Fibroblast of lung (primary cell): ENCODE measurements at places on chromosomes 6 and 20. TPM values are rescaled to one million over a fixed set of nuclear protein-coding genes. Genes with fewer than 3 reads are reported as not detected.

The MRAP2 gene
- 0.03 and 0.10 TPM in 2 replicates for polyA plus RNA-seq

The APCDD1L gene
- polyA plus RNA-seq = 0.18 and 1.6 TPM in 2 replicates

DNA sequence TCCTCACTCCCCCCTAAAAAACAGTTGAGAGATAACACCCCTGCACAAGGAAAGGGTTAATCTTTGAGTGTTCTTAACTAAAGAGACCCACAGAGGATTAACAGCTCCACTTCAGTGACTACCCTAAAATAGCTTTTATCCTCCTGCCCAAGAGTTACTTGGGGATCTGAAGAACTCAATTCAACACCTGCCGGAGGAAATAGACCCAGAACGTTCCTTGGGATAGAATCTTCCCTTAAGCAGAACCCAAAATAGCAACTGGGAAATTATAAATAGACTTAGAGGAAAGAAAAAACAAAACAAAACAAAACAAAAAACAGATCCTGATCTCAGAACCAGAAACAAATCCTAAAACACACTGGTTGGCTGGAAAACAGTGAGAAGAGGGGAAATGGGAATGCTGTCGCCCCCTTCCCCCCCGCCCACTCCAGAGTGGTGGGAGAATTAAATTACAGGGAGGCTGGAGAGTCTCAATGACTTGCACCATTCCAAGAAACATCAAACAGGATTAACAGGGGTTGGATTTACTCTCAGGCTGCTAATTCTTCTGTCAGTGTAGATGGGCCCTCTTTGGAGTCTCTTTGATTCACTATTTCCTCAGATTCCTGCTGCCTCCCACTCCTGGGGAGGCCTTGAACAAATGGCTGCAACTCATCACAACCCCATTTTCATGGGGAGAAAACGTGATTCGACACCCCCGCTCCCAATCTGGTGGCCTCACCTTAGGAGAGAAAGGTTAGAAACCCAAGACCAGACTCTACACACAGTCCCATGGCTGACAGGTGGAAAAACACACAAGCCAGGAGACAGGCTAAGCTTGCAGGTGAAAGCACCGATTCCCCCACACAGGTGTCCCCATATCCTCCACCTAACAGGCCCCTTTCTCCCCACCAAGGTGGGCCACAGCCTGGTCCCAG, 1.4 kb downstream of the PLAGL2 start:
- H3K27ac ChIP-seq = no peak overlapping the region
- no peaks in the 10 kb centered on the region for H3K27me3 ChIP-seq
- peaks cover 5% of the 10 kb centered on the region for H3K36me3 ChIP-seq
- H3K4me1 ChIP-seq = peaks cover 9% of the 10 kb centered on the region
- no peak for DNase-seq

DNA sequence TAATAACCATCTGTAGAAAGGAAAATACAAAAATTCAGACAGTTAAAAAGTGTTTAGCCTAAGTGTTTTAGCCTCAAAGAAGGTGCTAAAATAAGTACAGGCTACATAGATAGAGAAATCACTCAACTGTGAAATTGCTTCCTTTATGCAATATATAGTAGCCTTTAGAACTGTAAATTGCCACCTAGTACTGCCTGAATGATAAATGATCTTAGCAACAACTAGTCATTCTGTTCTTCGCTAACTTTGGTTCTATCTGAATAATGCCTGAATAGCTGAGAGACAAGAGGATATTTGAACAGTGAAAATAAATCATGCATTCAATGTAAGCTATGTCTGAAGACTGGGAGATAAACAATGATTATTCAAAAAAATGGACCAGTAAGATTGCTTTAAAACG, 603.3 kb upstream of the PTCHD4 start:
- no peaks in the 10 kb centered on the region for H3K27me3 ChIP-seq
- no peak overlapping the region for H3K4me3 ChIP-seq
- H3K27ac ChIP-seq = no peak overlapping the region

DNA sequence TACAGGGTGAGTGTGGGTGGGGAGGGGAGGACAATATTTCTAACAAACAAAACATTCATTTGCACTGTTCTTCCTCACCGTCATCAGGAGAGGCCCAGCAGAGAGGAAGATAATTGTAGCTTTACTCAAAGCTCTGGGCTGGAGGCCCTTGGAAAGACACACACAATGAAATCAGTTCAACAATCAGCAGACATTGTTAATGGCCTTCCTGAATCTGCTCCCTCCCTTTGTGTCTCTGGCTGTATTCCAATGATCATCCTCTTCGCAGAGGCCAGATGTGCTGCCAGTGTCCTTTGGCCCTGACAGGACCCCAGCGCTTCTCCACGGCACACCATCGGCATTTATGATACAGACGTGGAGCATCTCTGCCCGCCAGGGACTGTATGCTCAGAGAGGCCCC, 44.6 kb upstream of the LRFN2 start:
- H3K4me1 ChIP-seq = no peaks in the 10 kb centered on the region
- no peak for DNase-seq
- H3K27ac ChIP-seq = no peak overlapping the region
- H3K36me3 ChIP-seq = no peaks in the 10 kb centered on the region
- no peak overlapping the region for H3K4me3 ChIP-seq

The NQO2 gene
- polyA plus RNA-seq = 13.5 and 40.8 TPM in 2 replicates

The C6orf132 gene
- 0.87 and 1.1 TPM in 2 replicates for polyA plus RNA-seq

DNA sequence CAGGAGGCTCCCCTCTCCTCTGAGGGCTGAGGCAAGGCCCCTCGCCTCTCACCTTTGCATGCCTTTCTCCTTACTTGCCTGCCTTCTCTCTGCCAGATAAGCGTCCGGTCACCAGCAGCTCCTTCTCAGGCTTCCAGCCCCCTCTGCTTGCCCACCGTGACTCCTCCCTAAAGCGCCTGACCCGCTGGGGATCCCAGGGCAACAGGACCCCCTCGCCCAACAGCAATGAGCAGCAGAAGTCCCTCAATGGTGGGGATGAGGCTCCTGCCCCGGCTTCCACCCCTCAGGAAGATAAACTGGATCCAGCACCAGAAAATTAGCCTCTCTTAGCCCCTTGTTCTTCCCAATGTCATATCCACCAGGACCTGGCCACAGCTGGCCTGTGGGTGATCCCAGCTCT, 21.3 kb upstream of the PPARD start:
- H3K27me3 ChIP-seq = peaks cover 6% of the 10 kb centered on the region
- H3K4me3 ChIP-seq = no peak overlapping the region
- H3K36me3 ChIP-seq = no peaks in the 10 kb centered on the region
- DNase-seq = no peak
- no peak overlapping the region for H3K27ac ChIP-seq

DNA sequence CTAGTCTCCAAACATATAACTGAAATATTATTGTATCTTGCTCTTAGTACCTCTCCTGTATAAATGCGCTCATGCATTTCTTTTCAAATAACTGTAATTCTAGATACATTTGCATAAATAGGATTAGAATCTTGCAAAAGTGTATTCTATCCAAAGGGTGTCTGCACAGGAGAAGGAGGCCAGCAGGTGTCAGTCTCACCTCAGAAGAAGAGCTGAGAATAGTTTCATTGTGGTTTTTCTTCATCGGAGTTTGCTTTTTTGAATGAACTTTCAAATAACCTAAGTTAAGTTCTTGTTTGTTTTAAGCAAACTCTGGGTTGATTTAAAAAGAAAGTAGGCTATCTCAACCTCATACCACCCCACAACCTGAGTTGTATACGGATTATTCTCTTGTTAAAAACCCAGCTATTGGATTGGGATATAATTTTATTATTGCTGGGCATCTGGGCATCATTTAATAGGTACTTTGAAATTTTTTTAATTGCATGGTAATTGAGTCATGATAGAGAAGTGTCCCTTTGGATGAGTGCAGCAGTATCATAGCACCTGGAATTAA, 125.0 kb upstream of the MLIP start:
- H3K4me1 ChIP-seq = peaks cover 14% of the 10 kb centered on the region
- peak; percentile 80 for DNase-seq
- no peak overlapping the region for H3K4me3 ChIP-seq
- no peak overlapping the region for H3K27ac ChIP-seq

- no peaks in the 10 kb centered on the region for H3K27me3 ChIP-seq
- no peaks in the 10 kb centered on the region for H3K4me1 ChIP-seq
- no peak for DNase-seq
Observed at GRCh38 chr20:32991383-32991782, 12.8 kb downstream of the SUN5 start.

The TTK gene
- 4.9 and 20.6 TPM in 2 replicates for polyA plus RNA-seq

DNA sequence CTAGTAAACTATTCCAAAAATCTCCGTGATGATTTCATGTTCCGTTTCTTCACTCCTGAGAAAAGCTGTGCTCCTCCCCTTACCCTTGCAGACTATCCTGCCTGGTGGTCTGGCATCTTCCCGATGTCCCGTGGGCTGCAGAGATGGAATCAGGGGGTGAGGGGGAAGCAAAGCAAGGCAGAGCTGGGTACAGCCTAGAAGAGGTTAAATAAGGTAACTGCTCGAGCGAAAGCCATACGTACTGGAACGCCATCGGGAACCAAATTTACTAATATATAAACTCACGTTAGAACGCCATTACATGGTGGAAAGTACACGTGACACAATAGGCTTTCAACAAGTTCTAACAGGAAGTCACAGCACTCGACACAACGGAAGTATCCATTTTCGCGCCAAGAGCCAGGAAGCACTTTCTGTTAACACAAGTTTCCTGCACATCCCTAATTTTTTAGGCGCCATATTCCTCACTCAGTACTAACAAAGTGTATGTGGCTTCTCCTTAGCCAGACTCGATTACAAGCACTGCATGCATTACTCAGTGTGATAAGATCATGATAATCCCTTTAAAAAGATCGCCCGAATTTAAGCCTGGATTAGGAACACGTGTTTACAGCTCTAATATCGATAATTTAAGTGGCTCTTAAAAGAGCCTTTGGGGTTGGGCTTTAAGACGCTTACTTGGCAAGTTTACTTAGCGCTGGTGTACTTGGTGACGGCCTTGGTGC, 101.6 kb upstream of the PRSS16 start:
- no peaks in the 10 kb centered on the region for H3K36me3 ChIP-seq
- no peaks in the 10 kb centered on the region for H3K27me3 ChIP-seq
- DNase-seq = peak; percentile 93
- peak overlapping the region; percentile 86 for H3K27ac ChIP-seq

GRCh38 chr6:26155061-26155930, 68.1 kb downstream of the HFE start:
- H3K36me3 ChIP-seq = no peaks in the 10 kb centered on the region
- H3K27me3 ChIP-seq = no peaks in the 10 kb centered on the region
- peak; percentile 23 for DNase-seq
- peaks cover 3% of the 10 kb centered on the region for H3K4me1 ChIP-seq

GRCh38 chr6:39585641-39586040, 139.6 kb downstream of the KIF6 start:
- H3K4me1 ChIP-seq = no peaks in the 10 kb centered on the region
- no peaks in the 10 kb centered on the region for H3K36me3 ChIP-seq
- no peak overlapping the region for H3K4me3 ChIP-seq
- no peak overlapping the region for H3K27ac ChIP-seq
- no peak for DNase-seq
- H3K27me3 ChIP-seq = no peaks in the 10 kb centered on the region

DNA sequence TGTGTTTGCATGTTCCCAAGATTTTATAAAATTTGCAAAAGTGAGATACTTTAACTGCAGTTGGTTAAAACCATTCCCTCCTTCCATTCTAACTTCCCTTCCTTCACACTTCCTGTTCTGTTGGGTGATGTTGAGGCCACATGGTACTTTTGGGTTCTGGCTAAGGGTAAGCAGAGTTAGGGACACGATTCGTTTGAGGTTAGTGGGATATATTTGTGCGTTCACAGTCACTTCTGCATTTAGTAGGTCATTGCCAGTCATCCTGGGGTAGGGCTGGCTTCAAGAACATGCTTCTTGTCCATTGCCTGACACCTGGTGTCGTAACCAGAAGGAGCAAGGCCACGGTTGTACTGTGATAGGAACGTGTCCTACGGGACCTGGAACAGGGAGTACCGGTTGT, 340.1 kb downstream of the ZFAND3 start:
- H3K4me3 ChIP-seq = no peak overlapping the region
- no peak overlapping the region for H3K27ac ChIP-seq
- no peaks in the 10 kb centered on the region for H3K36me3 ChIP-seq
- H3K27me3 ChIP-seq = no peaks in the 10 kb centered on the region
- H3K4me1 ChIP-seq = peaks cover 13% of the 10 kb centered on the region

The IMPG1 gene
- polyA plus RNA-seq = 0.05 and 0.17 TPM in 2 replicates

GRCh38 chr6:164095056-164095455, 680.5 kb downstream of the QKI start:
- no peaks in the 10 kb centered on the region for H3K36me3 ChIP-seq
- peak; percentile 77 for DNase-seq
- no peak overlapping the region for H3K4me3 ChIP-seq
- no peaks in the 10 kb centered on the region for H3K27me3 ChIP-seq
